HAP-1 (cell line): ENCODE measurements at places on chromosomes 12 and 14.

- DNase-seq = no peak
These were observed 81.0 kb downstream of the DUSP16 start for GRCh38 chr12:12481631-12482030.

DNA sequence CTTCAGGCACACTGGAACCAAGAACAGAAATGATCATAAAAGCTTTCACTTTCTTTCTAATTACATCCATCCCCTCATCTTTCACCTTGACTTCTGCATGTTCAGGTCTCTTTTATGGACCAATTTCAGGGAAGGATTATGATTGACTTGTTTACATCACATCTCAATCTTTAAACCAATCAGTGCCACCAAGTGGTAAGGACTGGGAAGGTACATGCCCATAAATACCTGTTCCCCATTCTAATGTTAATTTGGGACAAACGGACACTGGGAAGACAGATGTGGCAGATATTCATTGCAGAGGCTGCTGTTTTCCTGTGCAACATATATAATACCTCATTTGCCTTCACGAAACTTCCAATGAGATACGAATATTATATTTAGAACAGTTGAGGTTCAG lies 978.1 kb downstream of the GALC start:
- no peak for DNase-seq

GRCh38 chr12:131101006-131101405 lies 147.3 kb downstream of the ADGRD1 start:
- no peak for DNase-seq

- no peak for DNase-seq
These were observed 53.5 kb upstream of the YARS2 start for GRCh38 chr12:32809196-32809595.

- no peak for DNase-seq
These were observed 38.0 kb downstream of the DPF3 start for GRCh38 chr14:72855913-72856312.

DNA sequence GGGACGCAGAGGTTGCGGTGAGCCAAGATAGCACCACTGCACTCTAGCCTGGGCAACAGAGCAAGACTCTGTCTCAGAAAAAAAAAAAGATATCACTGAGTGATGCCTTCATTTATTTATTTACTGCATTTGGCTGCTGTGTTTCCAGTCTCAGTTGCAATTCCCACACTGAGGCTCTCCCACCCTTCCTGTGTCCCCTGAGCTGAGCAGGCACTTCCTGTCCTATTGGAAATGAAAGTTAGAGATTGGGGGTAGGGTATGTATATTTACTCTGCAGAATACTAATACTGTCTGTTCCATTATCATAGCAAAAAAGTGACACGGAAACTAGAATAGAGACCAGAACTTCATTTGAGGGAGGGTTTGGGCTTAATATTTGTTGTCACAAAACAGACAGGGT lies 1.6 kb upstream of the RBMS2 start:
- no peak for DNase-seq

- no peak for DNase-seq
These were observed 40.5 kb upstream of the PTCSC3 start for GRCh38 chr14:36217027-36217426.

- DNase-seq = no peak
These were observed 23.3 kb downstream of the DYRK2 start for GRCh38 chr12:67671892-67672291.

GRCh38 chr14:68862954-68863594 lies 70.2 kb upstream of the ZFP36L1 start:
- DNase-seq = peak; percentile 74

DNA sequence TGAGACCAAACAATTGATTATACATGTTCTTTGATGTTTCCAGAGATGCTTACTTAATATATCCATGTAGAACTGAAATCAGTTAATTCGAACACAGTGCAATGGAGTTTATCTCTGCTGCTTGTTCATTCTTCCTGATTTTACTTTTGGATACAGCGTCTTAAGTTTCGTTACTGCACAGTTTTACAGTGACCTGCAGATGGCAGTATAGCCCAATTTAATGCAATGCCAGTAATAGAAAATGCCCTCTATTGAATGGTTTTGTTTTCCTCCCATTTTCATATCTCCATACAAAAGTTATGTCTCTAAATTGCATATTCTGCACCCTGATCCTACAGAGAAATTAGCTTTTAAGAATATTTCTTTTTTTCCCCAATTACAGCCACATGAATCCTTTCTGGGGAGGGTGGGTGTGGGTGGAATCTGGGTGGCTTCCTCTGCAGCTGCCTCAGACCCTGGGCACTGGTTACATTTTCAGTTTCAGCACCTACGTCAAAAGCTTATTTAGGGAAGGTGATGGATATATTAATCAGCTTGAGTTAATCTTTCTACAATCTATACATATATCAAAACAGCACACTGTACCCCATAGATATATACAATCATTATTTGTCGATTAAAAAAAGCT lies 101.1 kb upstream of the DCD start:
- DNase-seq = peak; percentile 40

DNA sequence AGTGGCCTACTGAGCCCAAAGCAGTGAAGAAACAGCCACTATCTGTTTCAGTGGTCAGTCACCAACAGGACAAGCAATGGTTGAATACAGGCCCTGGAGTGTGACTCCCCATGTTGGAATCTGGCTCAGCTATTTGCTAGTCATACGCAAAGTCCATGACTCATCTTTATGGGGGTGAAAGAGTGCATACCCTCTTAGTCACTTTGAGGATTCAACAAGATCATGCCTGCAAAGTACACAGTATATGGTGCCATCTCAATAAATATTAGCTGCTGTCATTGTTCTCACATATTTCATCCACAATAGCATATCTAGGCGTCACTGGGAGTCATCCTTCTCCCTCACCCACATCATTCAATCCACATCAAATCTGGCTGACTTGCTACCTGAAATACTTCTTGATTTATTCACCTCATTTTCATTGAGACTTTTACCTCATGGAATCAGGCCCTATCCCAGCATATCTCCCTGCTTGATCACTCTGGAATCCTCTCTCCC lies 26.4 kb upstream of the STAB2 start:
- DNase-seq = no peak

- DNase-seq = no peak
These were observed 77.0 kb upstream of the ESRRB start for GRCh38 chr14:76298896-76299295.

DNA sequence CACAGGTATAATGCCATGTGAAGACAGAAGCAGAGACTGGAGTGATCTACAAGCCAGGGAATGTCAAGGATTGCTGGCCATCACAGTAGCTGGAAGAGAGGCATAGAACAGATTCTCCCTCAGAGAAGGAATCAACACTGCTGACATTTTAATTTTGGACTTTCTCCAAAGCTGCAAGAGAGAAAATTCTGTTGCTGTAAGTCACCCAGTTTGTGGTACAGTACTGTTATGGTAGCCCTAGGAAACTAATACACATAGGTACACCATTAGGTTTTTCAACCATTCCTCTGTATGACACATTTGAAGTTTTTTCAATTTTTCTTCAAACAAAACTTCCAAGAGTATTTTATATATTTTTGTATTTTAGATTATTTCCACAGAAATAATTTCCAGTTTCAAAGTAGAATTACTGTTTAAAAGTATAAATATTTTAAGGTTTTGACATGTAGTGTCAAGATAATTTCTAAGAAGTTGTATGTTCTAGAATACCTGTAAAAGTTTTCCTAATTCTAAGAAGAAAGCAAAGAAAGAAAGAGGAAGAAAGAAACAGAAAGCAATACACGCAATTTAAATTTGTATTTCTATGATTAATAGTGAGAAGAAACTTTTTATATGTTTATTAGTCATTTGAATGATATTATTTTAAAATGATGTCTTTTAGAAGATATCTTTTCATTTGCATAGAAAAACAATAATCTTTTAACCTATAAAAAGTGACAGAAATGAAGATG lies 64.9 kb upstream of the CATSPERB start:
- DNase-seq = no peak

DNA sequence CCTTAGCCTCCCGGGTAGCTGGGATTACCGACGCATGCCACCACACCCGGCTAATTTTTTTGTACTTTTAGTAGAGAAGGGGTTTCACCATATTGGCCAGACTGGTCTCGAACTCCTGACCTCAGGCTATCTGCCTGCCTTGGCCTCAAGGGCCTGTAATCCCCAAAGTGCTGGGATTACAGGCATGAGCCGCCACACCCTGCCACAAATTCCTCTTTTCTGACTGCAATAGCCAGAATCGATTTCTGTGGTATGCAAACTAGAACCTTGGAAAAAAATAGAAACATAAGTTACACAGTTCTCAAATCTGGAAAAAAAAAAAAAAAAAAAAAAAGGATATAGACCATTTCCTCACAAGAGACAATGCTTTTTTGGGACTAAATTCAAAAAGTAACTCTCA lies 184.6 kb upstream of the EGLN3 start:
- no peak for DNase-seq

GRCh38 chr12:132154341-132154761 lies 10.1 kb downstream of the NOC4L start:
- DNase-seq = no peak

DNA sequence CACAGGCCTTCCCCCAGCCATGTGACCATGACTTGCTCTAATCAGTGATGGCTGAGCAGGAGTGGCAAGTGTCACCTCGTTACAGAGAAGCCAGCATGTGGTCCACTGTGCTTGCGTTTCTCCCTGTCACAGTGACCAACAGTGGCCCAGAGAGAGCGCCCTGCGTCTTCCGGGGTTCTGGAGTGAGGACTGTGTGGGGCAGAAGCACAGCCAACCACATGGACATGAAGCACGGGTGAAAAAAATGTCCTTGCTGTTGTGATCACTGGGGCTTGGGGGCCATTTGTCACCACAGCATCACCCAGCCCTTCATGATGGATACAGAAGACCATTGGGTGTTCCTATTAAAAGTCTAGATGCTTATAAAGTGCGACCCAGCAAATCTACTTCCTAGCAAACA lies 174.6 kb upstream of the C14orf180 start:
- DNase-seq = no peak

DNA sequence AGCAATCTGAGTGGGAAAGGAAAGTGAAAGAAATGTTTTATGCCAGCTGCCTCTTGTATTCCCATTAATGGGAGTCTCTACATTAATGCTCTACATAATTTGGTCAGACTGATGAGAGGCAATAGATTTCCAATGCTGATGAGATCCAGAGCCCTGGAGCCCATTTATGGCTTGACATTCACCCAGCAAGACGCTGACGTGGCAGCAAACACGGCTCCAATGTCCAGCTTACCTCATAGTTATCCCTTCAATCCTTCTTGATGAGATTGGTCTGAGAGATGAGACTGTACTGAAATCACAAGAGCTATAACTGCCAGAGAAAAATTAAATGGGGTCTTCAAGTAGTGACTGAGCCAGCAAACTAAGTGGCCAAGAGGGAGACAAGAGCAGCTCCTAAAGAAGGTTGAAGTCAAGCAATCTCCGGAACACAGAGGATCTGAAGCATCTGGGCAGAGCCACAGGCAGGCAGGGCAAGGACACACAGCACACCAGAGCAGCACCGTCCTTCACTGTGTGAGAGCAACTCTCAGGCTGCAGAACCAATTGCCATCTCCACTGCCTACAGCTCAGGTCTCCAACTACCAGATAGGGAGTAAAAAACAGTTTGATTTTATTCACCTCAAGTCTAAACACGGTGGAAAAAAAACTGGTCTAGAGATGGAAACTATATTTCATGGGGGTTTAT lies 7.3 kb upstream of the MYO1A start:
- no peak for DNase-seq

DNA sequence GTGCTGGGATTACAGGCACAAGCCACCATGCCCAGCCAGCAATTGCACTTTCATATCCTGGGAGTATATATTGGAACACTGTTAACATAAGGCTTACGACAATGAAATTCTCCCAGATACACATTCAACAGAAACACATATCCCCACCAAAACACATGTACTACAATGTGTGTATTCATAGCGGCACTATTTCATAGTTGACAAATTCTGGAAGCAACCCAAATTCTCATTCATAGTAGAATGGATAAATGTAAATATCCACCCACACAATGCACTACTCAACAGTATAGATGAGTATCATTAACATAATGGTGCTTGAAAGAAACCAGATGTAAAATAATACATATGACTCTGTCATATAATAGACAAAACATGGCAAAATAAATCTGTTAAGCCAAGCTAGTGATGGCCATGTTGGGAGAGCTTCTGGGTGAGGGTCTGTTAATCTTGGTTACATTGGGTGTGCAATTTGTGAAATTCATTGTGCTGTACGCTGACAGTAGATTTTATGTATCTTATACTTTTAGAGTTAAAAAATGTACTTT lies 2.6 kb upstream of the DNAAF2 start:
- no peak for DNase-seq

GRCh38 chr12:55619354-55620138 lies 17.1 kb upstream of the OR10P1 start:
- DNase-seq = peak; percentile 92

GRCh38 chr12:33649992-33650391 lies 210.4 kb upstream of the SYT10 start:
- peak; percentile 36 for DNase-seq

- peak; percentile 17 for DNase-seq
These were observed 486 bp upstream of the AKT1 start for GRCh38 chr14:104795781-104796686.

GRCh38 chr14:103684871-103685270 lies 30.4 kb downstream of the XRCC3 start:
- DNase-seq = no peak

DNA sequence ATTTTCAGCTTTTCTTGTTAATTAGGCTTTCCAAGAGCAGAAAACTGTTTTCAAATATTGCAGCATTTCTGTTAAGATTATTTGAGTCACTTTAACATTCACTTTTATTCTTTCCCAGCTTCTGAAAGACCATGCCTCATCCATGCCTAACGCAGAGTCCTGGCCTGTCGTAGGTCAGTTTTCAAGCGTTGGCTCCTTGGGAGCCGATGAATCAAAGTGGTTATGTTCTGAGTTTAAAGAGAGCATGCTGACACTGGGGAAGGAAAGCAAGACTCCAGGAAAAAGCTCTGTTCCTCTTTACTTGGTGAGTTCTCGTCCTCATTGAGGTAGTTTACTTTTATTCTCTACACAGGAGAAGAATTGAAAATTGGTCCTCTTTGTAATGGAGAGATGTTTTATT lies 33.1 kb downstream of the TDP1 start:
- no peak for DNase-seq

- no peak for DNase-seq
These were observed 14.8 kb downstream of the SMUG1 start for GRCh38 chr12:54173906-54174471.

DNA sequence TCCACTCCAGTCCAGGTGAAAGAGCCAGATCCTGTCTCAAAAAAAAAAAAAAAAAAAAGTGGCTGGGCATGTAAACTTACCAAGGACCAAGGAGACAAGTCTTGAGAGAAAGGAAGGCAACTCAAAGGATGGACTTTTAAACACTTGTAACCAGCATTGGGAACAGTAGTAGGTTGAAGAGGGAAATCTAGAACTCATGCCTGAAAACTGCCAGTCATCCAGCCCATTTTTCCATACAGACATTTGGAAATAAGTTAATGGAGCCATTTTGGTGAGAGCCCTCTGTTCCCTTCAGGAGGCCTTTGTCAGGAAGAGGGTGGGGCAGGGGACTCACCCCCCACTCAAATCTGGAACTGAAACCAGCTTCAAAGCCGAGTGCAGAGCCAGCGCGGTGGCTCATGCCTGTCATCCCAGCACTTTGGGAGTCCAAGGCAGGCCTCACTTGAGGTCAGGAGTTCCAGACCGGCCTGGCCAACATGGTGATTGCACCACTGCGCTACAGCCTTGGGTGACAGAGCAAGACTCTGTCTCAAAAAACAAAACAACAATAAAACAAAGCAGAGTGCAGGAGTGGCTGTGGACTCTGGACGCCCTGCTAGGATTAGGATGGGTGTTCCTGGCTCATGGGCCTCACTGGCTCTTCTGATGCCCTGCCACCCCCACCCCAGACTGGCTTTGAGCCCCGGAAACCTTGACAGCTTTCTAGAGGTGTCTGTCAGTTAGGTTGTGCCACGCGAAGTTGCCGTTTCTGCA lies 1.6 kb upstream of the MLXIP start:
- DNase-seq = no peak
